ENCODE measurements at places on chromosomes 5 and 9.

- no peak for DNase-seq
Measured at GRCh38 chr9:117354244-117354847, 60.5 kb downstream of the ASTN2 start.

DNA sequence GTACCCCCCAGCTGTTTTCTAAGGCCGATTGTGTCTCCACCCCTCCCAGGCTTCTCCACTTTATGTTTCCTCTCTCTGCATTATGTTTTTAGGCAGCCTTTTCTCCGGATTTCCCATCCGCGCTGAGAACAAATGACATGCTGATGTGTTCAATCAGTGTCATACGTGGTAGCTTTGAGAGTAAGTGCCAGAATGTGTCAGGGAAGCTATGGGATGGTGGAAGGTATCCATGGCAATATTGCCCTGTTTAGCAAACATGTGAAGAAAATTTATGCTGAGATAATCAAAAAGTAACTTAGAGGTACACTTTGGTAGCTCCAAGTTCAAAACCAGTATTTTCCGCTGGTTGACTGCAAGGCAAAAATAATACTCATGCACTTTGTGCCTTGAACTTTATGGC lies 36.6 kb upstream of the LECT2 start:
- DNase-seq, result no peak

GRCh38 chr9:130688072-130688471 lies 5.5 kb upstream of the EXOSC2 start:
- no peak for DNase-seq

DNA sequence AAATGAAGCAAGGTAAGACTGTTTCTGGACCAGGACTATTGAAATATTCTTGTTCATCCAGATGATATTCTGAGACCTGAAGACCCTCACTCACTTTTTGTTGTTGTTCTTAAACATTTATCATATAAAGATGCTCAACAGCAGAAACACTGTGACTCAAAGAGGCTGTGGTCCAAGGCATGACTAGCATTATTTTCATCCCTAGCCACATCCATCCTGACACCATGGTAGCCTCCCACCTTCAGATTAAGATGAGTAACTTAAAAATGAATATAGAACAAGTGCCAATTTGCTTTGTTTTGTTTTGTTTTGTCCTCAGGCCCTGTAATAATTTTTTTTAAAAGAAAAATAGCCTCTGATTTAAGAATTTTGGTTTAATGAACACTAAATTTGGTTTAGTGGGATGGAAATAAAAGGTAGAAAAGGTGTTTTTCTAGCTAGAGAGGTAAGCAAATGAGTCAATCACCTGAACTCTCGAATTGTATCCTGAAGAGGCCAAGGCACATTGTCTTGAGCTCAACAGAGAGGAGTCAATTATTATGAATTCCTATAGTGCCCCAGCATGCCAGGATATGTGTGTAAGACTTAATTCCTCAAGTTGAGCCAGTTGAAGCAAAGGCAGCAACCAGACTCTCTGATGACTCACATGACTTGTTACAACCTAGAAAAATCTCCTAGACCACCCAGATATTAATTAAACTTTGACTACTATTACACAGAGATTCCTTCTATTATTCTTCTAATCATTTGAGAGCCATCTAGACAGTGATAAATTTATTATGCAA lies 380.1 kb upstream of the TUSC1 start:
- DNase-seq, result peak; percentile 6

DNA sequence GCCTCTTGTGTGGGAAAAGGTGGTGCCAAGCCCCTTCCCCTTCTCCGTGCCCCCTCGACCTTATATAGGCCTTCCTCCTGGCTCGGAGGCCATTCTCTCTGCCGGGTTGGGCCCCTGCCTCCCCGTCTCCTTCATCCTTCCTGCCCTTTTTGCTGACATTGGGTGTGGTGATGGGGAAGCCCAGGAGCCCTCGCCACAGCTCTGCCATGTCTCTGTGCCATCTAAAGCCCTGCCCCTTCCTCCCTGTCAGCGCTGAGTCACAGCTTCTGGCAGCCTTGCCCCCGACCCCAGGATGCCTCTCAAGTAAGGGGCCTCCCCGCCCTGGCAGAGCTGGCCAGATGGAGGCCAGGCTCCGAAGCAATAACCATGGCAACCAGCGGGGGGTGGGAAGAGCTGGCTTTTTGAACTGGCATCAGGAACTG lies 30.4 kb downstream of the JADE2 start:
- DNase-seq, result peak; percentile 88

DNA sequence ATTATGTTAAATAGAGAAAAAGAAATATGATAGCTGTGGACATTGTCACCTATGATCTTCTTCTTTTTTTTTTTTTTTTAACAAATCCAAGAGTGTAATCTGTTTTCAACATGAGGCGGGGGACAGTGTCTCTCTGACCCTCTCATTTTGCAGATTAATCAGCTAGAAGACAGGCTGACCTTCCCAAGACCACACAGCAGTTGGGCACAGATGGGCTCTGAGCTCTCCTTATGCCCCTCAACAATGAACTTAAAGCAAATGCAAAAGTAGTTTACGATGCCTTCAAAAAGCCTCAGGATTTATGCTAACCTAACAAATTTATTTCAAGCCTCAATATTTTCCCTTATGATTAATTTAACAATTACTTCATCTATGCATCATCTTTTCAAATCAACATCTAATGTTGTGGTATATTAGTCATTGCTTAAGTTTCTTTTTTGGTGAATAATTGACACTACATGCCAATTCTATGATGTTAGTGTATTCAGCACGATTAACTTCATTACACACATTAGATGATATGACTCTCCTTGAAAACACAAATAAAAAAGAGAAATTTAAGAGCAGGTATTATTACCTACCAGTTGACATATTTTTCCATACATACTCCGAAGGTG lies 7.4 kb downstream of the NFIL3 start:
- no peak for DNase-seq

- peak; percentile 73 for DNase-seq
Measured at GRCh38 chr5:17216974-17217492, 398 bp upstream of the BASP1 start.

Measured in cardiac fibroblast (primary cell).